Pons (tissue), 1 donor: ENCODE measurements at places on chromosomes 5 and 9.

- DNase-seq = peak; percentile 24
Measured at GRCh38 chr5:10250806-10251276, 761 bp downstream of the CCT5 start.

- no peak for DNase-seq
Measured at GRCh38 chr9:132075853-132076252, 3.8 kb downstream of the MED27 start.

DNA sequence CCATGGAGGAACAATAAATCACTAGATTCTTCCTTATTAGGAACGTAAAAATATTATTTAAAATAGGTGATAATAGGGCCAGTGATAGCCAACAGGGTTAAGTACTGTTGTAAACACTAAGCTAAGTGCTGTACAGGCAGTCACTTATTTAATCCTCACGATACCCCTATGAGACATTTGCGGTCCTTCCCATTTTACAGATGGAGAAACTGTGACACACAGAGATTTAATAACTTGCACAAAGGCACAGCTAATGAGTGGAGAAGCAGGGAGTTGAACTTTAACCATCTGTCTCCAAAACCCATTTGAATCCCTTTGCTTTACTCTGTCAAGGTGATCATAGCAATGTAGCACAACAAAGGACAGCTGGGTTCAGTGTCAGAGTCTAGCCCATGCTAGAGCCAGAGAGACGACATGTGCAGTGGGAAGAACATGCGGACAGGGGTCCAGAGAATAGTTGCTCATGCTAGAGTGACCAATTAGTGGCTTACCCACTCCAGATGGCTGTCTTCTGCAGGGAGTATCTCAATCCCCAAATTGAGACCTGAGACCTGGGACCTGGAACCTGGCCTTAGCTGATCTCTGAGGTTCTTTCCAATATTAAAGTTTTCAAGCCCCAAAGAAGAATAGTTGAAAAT lies 28.9 kb downstream of the STXBP1 start:
- no peak for DNase-seq

DNA sequence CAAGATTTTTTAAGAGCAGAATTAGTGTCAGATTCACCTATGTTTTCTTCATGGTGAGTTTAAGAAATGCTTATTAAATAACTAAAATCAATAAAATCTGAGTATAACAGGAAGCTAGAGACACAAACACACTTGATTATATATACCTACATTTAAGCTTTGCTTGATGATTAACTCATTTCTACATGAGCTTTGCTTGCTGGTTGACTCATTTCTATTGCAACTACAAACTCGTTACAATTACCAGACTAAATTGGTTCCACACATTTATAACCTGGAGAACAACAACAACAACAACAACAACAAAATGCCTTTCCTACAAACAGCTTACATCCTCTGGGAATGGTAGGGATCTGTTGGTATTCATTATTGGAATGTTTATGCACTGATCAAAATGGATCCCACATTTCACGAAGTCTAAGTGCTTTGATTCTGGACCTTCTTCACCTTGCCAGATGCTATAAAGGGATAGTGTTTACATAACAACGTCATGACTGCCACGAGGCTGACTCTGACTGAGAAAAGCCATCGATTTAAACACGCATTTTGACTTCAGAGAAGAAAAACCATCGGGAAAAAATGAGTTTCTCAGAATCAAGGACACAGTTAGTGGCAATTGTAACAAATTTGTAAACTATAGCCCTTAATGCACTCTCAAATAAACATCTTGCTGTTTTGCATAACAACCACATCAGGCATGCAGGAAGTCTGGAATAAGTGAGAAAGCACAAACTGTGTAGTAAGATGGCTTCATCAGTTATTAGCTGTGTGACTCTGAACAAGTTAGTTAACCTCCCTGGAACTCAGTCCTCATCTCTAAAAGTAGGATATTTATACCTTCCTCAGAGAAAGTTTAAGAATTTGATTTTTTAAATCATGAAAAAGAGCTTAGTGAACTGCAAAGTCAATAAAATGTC lies 49.8 kb downstream of the RASEF start:
- no peak for DNase-seq

DNA sequence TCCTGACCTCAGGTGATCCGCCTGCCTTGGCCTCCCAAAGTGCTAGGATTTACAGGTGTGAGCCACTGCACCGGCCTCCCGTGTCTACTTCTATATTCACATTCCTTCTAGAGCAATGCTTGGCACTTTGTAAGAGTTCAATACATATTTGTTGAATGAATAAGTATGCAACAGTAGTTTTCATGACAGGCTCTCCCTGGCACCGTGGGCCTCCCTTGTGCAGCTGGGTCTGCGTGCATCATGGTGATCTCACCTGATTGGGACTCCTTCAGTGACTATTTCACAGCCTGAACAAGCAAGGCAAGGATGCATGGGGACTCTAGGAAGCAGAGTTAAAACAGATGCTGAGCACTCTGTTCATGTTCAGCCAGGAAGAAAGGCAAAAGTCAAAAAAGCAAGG lies 6.8 kb upstream of the ZBTB34 start:
- no peak for DNase-seq

DNA sequence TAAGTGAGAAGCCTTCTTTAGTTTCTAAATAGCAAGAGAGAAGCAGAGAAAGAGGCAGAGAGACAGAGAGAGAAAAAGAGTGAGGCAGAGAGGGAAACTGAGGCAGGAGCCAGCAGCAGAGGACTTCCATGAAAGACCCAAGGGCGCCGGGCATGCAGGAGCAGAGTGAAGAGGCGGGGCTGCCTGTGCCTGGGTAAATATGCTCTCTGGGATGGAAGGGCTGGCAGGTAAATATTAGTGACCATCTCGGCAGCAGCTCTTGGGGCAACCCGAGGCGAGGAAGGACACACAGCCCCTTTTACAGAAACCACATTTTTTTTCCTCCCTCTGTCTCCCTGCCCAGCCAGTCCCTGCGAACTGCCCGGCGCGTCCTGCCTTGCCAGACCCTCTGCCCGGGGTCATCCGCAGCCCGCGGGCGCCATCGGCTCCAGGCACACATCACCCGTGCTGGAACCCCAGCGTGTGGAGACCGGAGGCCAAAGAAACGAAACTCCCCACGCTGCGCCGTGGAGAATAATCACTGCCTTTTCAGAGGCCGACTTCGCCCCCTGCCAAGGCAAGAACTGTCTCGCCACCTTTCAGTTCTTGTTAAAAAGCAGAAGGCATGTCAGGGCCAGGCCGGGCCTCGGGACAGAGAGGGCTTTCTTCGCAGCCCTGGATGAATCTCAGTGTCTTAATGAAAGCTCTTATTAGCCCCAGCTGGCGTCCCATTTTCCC lies 61.3 kb downstream of the BOD1 start:
- peak; percentile 86 for DNase-seq

- no peak for DNase-seq
Measured at GRCh38 chr5:159091065-159091464, 8.7 kb downstream of the EBF1 start.
